Activated T-helper 2 cell treated with anti-CD3 and anti-CD28 coated beads, Interferon-gamma antibody, Interleukin-2, Interleukin-4, amounts not matched to agents 10 μg/mL and 5 μg/mL and 100 μg/mL, durations not matched to agents 14 hours and 24 hours and 36 hours (primary cell): ENCODE measurements at places on chromosomes 7 and 10. TPM values are rescaled to one million over a fixed set of nuclear protein-coding genes. Genes with fewer than 3 reads are reported as not detected.

GRCh38 chr10:88008866-88009470 is 145.5 kb downstream of the PTEN start:
- no peak for DNase-seq
- no peaks in the 10 kb centered on the region for H3K4me1 ChIP-seq
- H3K27ac ChIP-seq: no peak overlapping the region
- no peak overlapping the region for H3K4me3 ChIP-seq
- H3K36me3 ChIP-seq: no peaks in the 10 kb centered on the region

GRCh38 chr10:66799474-66799873 is 126.4 kb upstream of the LRRTM3 start:
- no peaks in the 10 kb centered on the region for H3K4me1 ChIP-seq
- no peak overlapping the region for H3K4me3 ChIP-seq
- no peak overlapping the region for H3K27ac ChIP-seq
- no peak for DNase-seq

DNA sequence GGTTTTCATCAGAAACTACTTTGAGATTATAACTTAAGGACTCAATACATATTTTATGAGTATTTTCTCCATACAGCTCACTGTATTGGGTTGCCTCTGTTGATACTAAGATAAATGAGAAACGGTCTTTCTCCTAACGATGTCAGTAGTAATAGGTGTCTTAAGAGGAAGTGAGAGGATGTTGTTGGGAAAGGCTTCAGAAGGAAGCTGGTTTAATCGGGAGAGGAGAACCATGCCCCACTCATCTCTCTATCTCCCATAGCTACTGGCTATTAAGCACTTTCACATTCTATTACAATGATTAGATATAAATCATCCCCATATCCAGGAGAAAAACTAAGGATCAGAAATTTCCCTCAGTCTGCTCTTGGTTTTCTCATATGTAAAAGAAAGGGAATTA is 2.0 kb downstream of the CLEC5A start:
- H3K4me1 ChIP-seq: no peaks in the 10 kb centered on the region
- H3K36me3 ChIP-seq: no peaks in the 10 kb centered on the region
- H3K27me3 ChIP-seq: no peaks in the 10 kb centered on the region
- H3K4me3 ChIP-seq: no peak overlapping the region
- DNase-seq: no peak

GRCh38 chr7:27491534-27491933 is 171.1 kb downstream of the HIBADH start:
- no peak overlapping the region for H3K27ac ChIP-seq
- peaks cover 4% of the 10 kb centered on the region for H3K27me3 ChIP-seq
- H3K4me3 ChIP-seq: no peak overlapping the region
- H3K4me1 ChIP-seq: no peaks in the 10 kb centered on the region

- H3K4me1 ChIP-seq: no peaks in the 10 kb centered on the region
- H3K36me3 ChIP-seq: no peaks in the 10 kb centered on the region
- H3K27ac ChIP-seq: no peak overlapping the region
- DNase-seq: no peak
- H3K4me3 ChIP-seq: no peak overlapping the region
These were observed 417.1 kb downstream of the MAGI2 start for GRCh38 chr7:79036356-79036755.

- H3K27ac ChIP-seq: no peak overlapping the region
- no peak overlapping the region for H3K4me3 ChIP-seq
- H3K4me1 ChIP-seq: peaks cover 14% of the 10 kb centered on the region
- no peaks in the 10 kb centered on the region for H3K36me3 ChIP-seq
These were observed 134.1 kb downstream of the SPAG6 start for GRCh38 chr10:22479419-22479818.

Gene C7orf33
- not detected in 2 replicates for total RNA-seq

DNA sequence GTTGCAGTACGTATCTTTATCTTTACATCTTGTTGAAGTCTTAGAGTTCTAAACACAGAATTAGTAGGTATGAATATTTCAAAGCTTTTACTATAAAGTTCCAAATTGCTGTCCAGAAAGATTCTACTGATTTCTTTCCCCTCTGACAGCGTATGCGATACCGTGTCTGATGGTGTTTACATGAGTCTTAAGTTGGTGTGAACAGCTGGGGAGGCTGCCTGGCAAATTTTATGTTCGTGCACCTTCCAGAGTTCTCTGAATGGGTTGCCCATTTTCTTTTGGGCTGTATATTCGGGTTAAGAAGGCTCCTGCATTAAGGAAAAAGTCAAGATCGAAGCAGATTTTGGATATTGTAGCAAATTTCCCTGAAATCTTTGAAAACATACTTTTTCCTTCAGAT is 8.3 kb downstream of the MDH2 start:
- no peaks in the 10 kb centered on the region for H3K27me3 ChIP-seq
- no peak overlapping the region for H3K4me3 ChIP-seq
- no peak for DNase-seq
- peaks cover 54% of the 10 kb centered on the region for H3K36me3 ChIP-seq
- no peak overlapping the region for H3K27ac ChIP-seq

- H3K36me3 ChIP-seq: peaks cover 78% of the 10 kb centered on the region
- H3K4me1 ChIP-seq: peaks cover 80% of the 10 kb centered on the region
- H3K4me3 ChIP-seq: peak overlapping the region; percentile 57
- DNase-seq: no peak
- H3K27ac ChIP-seq: peak overlapping the region; percentile 79
These were observed 87.2 kb downstream of the MDFIC start for GRCh38 chr7:115009139-115009538.

DNA sequence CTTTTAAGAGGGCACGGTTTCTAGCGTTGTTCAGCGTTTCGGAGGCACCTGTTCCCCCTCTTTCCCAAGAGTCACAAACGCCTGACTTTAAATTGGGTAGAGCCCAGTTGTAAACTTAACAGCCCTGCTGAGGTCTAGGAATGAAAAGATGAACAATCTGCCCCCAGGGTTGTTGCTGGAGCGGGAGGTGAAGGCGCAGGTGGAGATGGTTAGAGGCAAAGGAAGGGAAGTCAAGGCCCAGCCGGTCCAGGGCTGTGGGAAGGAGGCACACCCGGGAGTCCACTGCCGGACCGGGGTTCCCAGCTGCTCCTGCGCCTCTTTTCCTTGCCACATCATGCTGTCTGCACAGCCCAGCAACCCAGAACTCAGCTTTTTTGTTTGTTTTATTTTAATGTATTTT is 770 bp downstream of the PRXL2A start:
- H3K27ac ChIP-seq: peak overlapping the region; percentile 20
- H3K4me3 ChIP-seq: peak overlapping the region; percentile 91
- peaks cover 25% of the 10 kb centered on the region for H3K27me3 ChIP-seq

DNA sequence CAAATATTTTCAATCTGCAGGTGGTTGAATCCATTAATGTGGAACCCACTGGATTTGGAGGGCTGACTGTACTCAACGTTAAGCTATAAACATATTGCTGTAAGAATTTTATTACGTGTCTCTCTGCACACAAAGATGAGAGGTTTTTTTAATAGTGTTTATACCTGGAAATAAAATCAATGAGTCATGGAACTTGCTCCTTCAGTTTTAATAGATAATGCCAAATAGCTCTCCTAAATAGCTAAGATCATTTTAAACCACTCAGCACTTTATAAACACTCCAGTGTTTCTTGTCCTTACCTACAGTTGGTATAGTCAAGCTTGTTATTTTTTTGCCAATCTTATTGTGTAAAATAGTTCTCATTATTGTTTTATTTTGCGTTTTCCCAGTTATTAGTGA is 455.6 kb upstream of the FZD8 start:
- no peaks in the 10 kb centered on the region for H3K4me1 ChIP-seq
- H3K27me3 ChIP-seq: no peaks in the 10 kb centered on the region
- no peak for DNase-seq
- no peak overlapping the region for H3K4me3 ChIP-seq

Gene IFIT1B
- not detected in 2 replicates for total RNA-seq

- H3K36me3 ChIP-seq: no peaks in the 10 kb centered on the region
- no peak overlapping the region for H3K27ac ChIP-seq
- no peaks in the 10 kb centered on the region for H3K27me3 ChIP-seq
- H3K4me1 ChIP-seq: peaks cover 3% of the 10 kb centered on the region
These were observed 39.4 kb downstream of the ADRA2A start for GRCh38 chr10:111116211-111116610.

Gene CDNF
- 0.39 and 0.67 TPM in 2 replicates for total RNA-seq

GRCh38 chr10:34938399-34938670 is 123.2 kb upstream of the PARD3 start:
- no peak overlapping the region for H3K27ac ChIP-seq
- no peak for DNase-seq
- H3K36me3 ChIP-seq: no peaks in the 10 kb centered on the region
- no peaks in the 10 kb centered on the region for H3K27me3 ChIP-seq
- no peaks in the 10 kb centered on the region for H3K4me1 ChIP-seq
- no peak overlapping the region for H3K4me3 ChIP-seq

DNA sequence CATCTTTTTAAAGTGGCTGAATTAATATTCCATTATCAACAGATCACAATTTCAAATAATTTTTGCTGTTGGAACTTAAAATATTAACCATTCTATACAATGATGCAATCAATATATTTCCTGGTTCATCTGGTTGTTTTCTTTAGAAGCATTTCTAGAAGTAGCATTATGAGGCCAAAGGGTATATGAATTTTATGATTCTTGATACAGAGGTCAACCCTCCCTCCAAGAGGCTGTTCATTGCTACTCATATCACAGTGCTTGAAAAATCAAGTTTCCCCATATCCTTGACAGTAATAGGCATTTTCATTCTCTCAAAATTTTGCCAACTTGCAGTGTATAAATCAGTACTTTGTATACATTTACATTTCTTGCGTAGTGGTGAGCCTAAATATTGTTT is 312.6 kb downstream of the BMPER start:
- H3K4me1 ChIP-seq: no peaks in the 10 kb centered on the region
- no peaks in the 10 kb centered on the region for H3K36me3 ChIP-seq
- H3K4me3 ChIP-seq: no peak overlapping the region

Gene VSIR
- 56.5 and 61.9 TPM in 2 replicates for total RNA-seq

Gene VAX1
- total RNA-seq: not detected in 2 replicates

GRCh38 chr7:96224685-96225084 is 97.2 kb downstream of the SLC25A13 start:
- H3K27me3 ChIP-seq: no peaks in the 10 kb centered on the region
- peaks cover 6% of the 10 kb centered on the region for H3K4me1 ChIP-seq
- no peak overlapping the region for H3K4me3 ChIP-seq
- peaks cover 10% of the 10 kb centered on the region for H3K36me3 ChIP-seq
- H3K27ac ChIP-seq: no peak overlapping the region

DNA sequence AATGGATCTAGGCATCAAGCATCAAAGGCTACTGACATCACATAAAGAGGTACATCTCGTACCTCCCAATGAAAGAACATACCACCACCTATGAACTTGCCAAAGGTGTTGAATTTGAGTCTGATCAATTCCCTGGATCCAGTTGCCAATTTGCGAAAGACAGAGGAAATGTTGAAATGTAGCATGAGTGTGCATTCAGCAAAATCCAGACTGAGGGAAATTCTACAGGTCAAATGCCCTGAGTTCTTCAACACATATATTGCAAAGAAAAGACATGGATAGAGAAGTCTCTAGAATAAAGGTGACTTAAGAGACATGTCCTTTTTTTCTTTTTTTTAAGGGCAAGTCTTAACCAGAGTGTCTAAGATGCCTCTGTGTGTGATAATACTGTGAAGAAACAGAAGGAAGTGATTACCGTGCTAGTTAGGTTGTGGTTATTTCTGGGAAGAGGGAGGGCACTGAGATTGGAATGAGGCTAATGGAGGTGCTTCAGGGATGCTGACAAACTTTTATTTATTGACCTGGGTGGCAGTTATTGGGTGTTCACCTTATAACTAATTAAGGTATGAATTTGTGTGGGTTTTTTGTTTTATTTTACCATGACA is 128.7 kb downstream of the SAMD9 start:
- no peak for DNase-seq
- H3K4me1 ChIP-seq: no peaks in the 10 kb centered on the region
- H3K27me3 ChIP-seq: peaks cover 2% of the 10 kb centered on the region
- H3K27ac ChIP-seq: no peak overlapping the region
- H3K36me3 ChIP-seq: no peaks in the 10 kb centered on the region

Gene TCF7L2
- 0.52 and 0.76 TPM in 2 replicates for total RNA-seq

Gene SKAP2
- total RNA-seq: 8.2 and 9.2 TPM in 2 replicates

DNA sequence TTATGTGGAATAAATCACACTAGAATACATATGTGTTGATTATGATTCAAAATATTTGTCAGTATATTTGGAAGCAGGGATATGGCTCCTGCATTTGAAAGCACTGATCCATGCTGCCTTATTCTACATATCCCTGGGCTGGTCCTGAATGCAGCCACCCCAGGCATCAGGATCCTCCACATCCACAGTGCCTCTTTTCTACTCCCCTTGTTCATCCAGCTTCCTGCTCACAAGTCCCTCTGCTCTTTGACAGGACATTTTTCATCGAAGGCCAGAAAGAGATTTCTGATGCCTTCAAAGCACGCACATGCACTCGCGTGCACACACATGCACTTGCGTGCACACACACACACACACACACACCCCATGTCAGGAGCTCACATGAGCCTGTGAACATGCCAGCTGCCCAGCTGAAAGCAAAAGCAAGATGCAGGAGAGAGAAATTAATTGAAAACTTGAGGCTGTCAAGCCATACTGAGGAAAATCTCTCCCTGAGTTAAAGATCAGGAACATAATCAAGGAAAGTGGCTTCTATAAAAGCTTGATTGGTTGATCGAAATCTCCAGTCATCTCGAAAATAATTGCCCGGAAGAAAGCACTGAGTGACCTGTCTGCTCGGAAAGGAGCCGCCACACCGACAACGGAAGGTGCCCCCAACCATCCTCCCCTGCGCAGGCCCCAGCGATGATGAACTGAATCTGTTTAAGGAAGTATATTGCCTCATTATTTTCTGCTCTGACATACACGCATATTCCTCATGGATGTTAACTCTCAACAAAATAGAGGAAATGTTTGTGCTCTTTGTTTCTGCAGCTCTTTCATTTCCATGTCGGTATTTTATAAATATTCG is 104.0 kb upstream of the ARID5B start:
- DNase-seq: no peak
- no peak overlapping the region for H3K4me3 ChIP-seq
- peaks cover 2% of the 10 kb centered on the region for H3K4me1 ChIP-seq
- no peak overlapping the region for H3K27ac ChIP-seq
